ENCODE measurements at places on chromosomes 16 and 17. TPM values are rescaled to one million over a fixed set of nuclear protein-coding genes. Genes with fewer than 3 reads are reported as not detected.

GRCh38 chr16:66212428-66212827 lies 154.1 kb upstream of the CDH5 start:
- H3K27ac ChIP-seq = no peak overlapping the region
- H3K27me3 ChIP-seq = no peaks in the 10 kb centered on the region
- H3K36me3 ChIP-seq = no peaks in the 10 kb centered on the region
- no peaks in the 10 kb centered on the region for H3K4me1 ChIP-seq
- H3K4me3 ChIP-seq = no peak overlapping the region

DNA sequence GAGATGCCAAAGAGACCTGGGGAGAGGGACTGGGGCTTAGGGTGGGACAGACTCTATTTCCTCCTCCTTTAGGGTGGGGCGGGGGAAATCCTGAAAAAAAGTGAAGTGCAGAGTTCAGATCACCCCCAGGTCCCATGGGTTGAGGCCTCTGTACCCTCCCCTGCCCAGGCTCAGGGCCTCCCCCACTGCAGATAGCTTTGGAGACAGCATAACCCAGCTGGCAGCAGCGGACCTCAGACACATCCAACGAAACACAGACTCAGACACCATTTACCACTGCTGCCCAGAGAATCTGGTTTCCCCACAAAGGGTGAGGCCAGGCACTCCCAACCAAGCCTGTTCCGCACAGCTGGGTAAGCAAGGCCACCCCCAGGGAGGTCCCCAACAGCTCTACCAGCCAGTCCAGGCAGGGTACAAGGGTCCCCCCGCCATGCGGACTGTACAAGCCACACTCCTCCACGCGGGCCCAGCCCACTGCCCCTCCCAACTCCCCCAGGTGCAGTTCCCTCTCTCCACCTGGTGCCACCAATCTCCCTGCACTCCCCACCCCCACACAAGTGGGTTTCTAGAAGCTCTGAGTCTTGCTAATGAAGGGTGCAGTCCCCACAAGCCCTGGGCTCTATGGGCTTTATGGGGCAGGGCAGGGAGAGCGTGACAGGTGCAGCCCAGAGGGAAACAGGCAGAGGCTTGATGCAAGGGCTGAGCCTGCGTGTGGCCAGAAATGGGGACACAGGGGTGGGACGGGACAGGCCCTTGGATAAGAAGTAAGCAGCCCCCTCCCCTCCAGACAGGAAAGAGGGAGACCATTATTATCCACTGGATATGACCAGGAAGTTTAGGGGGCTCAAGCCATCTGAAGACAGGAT lies 8.9 kb downstream of the RHBDF2 start:
- H3K4me1 ChIP-seq = peaks cover 13% of the 10 kb centered on the region
- DNase-seq = no peak

DNA sequence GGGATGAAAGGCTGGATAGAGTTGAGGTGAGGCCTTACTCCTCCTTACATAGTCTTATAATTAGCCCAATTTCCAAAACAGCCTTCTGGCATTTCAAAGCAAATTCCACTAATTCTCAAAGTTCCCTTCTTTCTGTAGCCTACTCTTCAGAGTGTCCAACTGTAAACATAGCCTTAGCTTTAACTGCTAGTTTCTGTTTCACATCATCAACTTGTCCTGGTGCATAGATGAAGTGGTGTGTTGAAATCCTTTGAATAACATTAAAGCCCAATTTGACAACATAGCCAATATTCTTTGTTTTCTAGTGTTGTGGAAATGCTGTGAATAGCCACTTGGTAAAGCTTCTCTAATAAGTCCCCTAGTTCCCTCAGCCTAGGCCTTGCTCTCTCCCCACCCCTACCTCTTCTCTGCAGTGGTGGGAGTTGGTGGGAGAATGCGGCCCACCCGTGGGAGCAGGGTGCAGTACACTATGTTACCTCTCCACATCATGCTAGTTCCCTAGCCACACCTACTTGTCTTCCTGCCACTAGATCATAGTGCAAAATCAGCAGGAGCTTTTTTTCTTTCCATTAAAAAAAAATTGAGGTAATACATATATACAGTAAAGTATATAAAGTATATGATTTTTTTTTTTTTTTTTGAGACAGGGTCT lies 127.0 kb upstream of the HAS3 start:
- H3K36me3 ChIP-seq = peaks cover 25% of the 10 kb centered on the region
- no peaks in the 10 kb centered on the region for H3K27me3 ChIP-seq
- H3K27ac ChIP-seq = no peak overlapping the region
- no peaks in the 10 kb centered on the region for H3K4me1 ChIP-seq
- no peak for DNase-seq

ARHGAP44 gene
- total RNA-seq = 0.42 TPM

AIPL1 gene
- total RNA-seq = not detected
